ENCODE measurements at places on chromosomes 6 and 20.

DNA sequence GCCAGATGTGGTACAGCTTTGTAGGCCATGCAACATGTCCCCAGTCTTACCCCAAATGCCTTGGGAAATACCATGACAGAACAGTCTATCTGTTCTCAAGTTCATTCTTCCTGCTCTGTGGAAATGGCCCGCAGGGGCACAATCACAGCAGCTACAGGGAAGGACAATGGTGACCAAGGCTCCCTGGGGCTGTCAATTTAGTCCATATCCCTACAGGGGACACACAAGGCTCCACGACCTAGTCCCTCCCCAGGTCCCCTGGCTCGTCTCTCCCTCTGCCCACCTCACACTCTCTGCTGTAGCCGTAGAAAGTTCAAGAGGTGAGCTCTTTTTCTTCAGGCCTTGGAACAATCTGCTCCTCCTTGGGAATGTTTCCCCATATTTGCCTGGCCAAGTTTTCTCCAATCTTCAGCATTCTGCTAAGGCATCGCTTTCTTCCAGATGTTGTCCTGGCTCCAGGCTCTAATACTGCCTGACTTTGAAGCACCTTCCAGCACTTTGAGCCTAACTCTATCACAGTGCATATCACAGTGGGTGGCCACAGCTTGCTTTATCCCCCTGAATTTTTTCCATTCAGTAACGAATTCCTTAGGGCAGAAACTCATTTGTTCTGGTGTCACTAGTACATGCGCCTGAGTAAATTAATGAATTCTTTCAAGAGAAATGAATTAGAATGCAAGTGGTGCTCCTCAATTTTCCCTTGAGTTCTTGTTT lies 92.6 kb downstream of the MAP3K7 start:
- no peak for DNase-seq

DNA sequence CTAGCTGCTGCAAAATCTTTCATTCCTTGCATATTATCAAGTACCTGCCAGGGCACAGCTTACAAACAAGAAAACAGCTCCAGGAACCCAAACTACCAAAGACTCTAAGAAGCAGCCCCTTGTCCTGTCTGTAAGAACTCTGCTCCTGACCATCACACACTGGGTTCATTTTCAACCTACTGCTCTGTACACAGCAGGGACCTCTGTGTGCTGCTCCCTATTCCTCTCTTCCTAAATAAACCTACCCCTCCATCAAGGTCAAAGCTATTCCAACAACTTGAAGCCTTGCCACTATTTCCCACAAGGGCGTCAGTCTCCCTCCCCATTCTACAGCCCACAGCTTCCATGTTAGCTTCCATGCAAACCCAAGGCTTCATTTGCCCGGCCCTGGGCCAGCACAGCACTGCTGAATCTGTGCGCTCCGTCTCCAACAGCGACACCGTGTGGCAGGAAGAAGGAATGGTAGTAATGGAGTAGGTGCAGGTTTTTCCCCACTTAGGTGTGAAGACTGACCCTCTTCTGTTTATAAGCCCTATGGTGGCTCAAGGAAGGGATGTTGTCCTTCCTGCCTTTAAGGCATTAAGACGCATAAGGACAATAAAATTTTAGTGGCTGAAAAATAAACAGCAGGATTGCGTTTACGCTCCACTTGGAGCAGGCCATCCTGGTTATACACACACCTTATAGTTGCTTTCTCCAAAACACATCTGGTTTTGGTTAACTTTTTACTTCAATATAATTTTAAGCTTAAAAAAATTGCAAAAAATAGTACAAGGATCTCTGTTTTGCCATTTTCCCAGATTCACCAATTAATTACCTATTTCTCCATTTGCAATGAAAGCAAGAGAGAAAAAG lies 115.2 kb upstream of the NXT1 start:
- DNase-seq = peak; percentile 78

DNA sequence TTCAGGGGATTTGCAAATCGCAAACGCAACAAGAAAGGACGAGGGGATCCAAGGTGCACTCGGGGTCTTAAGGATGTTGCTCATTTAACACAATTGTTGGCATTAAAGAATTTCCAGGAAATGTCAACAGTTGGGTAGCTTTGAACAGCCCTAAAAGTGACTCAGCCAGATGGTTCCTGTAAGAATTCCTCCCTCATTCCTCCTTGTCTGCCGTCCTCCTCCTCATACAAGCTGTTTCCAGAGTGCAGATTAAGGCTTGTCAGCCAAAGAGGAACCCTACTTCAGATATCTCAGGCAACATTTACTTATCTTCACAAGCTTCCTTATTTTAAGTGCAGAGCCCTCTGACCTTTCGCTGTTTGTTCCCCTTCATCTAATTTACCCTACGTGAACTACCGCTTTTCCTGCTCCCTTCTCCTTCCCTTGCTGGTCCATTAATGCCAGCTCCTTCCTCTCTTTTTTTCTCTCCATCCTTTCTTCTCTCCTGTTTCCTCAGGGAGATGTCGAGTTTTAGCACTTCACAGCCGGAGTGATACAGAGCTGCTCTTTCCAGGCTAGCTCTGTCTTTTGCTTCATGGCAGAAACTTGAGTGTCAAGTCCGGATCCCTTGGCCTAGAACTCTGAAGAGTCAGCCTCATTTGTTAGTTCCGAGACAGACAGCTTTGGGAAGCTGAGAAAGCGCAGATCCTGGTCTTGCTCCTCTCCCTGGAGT lies 26.1 kb upstream of the TBC1D7 start:
- DNase-seq = no peak

- peak; percentile 92 for DNase-seq
Observed at GRCh38 chr6:53984163-53984562, 127.1 kb upstream of the MLIP start.

GRCh38 chr6:34110610-34111009 lies 35.3 kb downstream of the GRM4 start:
- DNase-seq = no peak
